ENCODE measurements at places on chromosomes 1 and 21. TPM values are rescaled to one million over a fixed set of nuclear protein-coding genes. Genes with fewer than 3 reads are reported as not detected.

The BARHL2 gene
- not detected for total RNA-seq

DNA sequence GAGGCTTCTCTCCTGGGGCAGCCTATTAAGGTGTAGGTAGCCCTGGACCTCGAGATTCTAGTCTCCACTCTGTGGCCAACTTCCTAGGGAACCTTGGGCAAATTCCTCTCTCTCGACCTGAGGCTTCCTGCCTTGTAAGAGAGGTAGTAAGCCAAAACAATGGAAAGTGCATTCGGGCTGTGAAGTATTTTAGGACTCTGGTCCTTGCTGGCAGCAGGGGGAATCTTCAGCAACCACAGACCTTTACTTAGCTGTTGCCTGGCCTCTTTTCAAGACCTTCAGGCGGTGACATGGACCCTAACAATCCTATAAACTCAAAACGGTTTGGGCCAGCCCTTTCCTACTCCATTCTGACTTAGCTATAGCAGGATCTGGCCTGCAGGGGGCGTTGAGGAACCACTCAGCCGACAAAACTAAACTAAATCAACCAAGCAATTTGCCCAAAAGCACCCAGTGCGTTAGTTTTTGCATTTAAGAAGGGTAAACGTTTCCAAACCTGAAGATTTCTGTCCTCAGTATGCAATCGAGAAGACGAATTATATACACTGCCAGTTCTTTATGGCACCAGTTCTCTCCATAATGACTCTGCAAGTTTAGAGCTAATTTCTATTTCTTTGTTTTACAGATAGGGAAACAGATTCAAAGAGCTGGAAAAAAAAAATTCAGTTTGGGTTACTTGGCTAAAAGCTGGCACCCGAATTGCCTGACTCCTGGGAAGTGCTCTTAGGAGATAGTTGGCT lies 10.9 kb upstream of the SESN2 start:
- H3K27ac ChIP-seq = peak overlapping the region; percentile 88
- no peaks in the 10 kb centered on the region for H3K36me3 ChIP-seq
- H3K27me3 ChIP-seq = no peaks in the 10 kb centered on the region
- H3K4me3 ChIP-seq = no peak overlapping the region

GRCh38 chr1:213737398-213738035 lies 250.3 kb upstream of the PROX1 start:
- H3K4me3 ChIP-seq = no peak overlapping the region
- no peaks in the 10 kb centered on the region for H3K36me3 ChIP-seq
- H3K27me3 ChIP-seq = no peaks in the 10 kb centered on the region
- DNase-seq = no peak

DNA sequence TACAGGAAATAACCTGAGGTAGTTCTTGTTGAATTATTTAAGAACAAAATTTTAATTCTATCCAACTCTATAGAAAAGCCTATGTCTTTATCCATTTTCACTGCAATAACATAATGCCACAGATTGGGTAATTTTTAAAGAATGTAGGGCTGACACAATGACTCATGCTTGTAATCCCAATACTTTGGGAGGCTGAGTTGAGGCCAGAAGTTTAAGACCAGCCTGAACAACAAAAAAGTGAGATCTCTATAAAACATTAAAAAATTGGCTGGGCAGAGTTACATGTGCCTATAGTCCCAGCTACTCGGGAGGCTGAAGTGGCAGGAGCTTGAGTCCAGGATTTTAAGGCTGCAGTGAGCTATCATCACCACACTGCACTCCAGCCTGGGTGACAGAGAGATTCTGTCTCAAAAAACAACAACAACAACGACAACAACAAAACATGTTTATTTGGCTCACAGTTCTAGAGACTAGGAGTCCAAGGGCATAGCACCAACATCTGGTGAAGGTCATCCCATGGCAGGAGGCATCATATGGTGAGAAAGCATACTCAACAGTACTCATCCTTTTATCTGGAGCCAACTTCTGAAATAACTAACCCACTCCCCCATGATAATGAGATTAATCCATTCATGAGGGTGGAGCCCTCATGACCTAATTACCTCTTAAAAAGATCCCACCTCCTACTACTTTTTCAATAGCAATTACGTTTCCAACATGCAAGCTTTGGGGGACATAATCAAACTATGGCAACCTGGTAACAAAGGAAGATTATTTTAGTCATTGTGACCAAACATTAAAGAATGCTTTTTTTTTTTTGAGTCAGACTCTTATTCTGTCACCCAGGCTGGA lies 59.6 kb downstream of the ABL2 start:
- no peak overlapping the region for H3K4me3 ChIP-seq
- H3K27ac ChIP-seq = no peak overlapping the region
- H3K27me3 ChIP-seq = no peaks in the 10 kb centered on the region
- no peak for DNase-seq
- H3K36me3 ChIP-seq = no peaks in the 10 kb centered on the region

DNA sequence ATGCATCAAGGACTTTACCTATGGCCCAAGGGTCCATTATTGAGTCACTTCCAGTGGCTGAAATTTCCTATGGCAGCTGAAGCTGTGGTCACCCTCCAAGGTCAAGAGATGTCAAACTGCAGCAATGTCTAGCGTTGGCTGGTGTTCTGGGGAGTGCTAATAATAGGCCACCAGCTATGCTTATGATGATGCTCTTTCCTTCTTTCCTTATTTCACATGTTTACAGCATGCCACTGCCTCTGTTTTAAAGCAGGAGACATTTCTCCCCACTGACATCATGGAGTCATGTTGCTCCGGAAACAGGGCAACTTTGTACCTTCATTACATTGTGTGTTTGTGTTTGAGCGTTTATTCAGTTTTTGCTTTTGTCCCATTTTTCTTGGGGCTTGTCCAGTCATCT lies 62.6 kb upstream of the CYYR1 start:
- H3K27me3 ChIP-seq = no peaks in the 10 kb centered on the region
- H3K36me3 ChIP-seq = no peaks in the 10 kb centered on the region
- H3K4me1 ChIP-seq = no peaks in the 10 kb centered on the region
- no peak overlapping the region for H3K4me3 ChIP-seq
- no peak overlapping the region for H3K27ac ChIP-seq
- DNase-seq = no peak

DNA sequence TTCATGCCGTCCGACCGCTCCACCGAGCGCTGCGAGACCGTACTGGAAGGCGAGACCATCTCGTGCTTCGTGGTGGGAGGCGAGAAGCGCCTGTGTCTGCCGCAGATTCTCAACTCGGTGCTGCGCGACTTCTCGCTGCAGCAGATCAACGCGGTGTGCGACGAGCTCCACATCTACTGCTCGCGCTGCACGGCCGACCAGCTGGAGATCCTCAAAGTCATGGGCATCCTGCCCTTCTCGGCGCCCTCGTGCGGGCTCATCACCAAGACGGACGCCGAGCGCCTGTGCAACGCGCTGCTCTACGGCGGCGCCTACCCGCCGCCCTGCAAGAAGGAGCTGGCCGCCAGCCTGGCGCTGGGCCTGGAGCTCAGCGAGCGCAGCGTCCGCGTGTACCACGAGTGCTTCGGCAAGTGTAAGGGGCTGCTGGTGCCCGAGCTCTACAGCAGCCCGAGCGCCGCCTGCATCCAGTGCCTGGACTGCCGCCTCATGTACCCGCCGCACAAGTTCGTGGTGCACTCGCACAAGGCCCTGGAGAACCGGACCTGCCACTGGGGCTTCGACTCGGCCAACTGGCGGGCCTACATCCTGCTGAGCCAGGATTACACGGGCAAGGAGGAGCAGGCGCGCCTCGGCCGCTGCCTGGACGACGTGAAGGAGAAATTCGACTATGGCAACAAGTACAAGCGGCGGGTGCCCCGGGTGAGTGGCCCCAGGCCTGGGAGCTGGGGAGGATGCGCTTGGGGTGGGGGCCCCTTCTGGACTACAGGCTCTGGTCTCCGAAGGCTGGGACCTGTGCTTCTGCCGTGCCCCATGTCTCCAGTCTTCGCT lies 1.1 kb downstream of the SKI start:
- H3K36me3 ChIP-seq = no peaks in the 10 kb centered on the region
- H3K27ac ChIP-seq = peak overlapping the region; percentile 86
- peaks cover 50% of the 10 kb centered on the region for H3K4me1 ChIP-seq
- no peaks in the 10 kb centered on the region for H3K27me3 ChIP-seq
- peak; percentile 82 for DNase-seq

- peaks cover 12% of the 10 kb centered on the region for H3K4me1 ChIP-seq
- no peak overlapping the region for H3K27ac ChIP-seq
- H3K4me3 ChIP-seq = no peak overlapping the region
- H3K36me3 ChIP-seq = no peaks in the 10 kb centered on the region
- H3K27me3 ChIP-seq = no peaks in the 10 kb centered on the region
Measured at GRCh38 chr1:112399456-112399855, 3.4 kb downstream of the CTTNBP2NL start.

DNA sequence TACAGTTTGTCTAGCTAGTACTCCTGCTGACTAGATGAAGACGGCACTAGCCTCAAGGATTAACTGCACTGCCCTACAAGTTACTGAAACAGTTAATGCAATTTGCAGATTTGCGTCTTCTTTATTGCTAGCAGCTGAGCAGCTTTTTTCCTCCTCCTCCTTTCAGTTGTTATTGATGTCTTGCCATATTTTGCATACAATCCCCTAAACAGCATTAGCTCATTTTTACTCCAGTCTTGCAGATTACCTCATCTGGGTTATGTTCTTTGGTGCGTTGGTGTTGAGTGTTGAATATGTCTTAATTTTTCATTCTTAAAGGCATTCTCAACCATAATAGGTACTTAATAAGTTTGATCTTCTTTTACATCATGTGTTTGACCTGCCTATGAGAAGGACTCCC lies 363.4 kb upstream of the LYPLAL1 start:
- DNase-seq = no peak
- no peaks in the 10 kb centered on the region for H3K4me1 ChIP-seq
- no peaks in the 10 kb centered on the region for H3K27me3 ChIP-seq
- no peaks in the 10 kb centered on the region for H3K36me3 ChIP-seq
- H3K27ac ChIP-seq = no peak overlapping the region
- no peak overlapping the region for H3K4me3 ChIP-seq

GRCh38 chr1:219875860-219876259 lies 52.5 kb downstream of the SLC30A10 start:
- no peak overlapping the region for H3K4me3 ChIP-seq
- no peaks in the 10 kb centered on the region for H3K36me3 ChIP-seq
- peak; percentile 78 for DNase-seq
- no peaks in the 10 kb centered on the region for H3K27me3 ChIP-seq
- H3K27ac ChIP-seq = no peak overlapping the region
- no peaks in the 10 kb centered on the region for H3K4me1 ChIP-seq

DNA sequence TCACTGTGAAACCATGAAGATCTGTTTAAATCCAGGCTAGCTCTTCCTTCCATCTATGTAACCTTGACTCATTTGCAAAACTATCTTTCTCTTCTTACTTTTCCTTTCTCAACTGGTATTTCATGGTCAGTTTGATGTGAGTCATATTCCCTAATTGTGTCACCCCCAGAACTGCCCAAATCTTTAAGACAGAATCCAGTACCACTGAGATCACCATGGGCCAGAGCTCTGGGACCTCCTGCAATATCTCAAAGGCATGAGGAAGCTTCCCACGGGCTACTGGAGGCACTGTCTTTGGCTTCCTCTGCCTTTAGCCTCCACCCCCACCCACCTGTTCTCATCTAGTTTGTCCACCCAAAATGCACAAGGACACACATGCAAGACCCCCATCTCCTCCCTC lies 274.4 kb upstream of the FMN2 start:
- no peaks in the 10 kb centered on the region for H3K36me3 ChIP-seq
- no peaks in the 10 kb centered on the region for H3K4me1 ChIP-seq
- no peak overlapping the region for H3K27ac ChIP-seq
- no peak for DNase-seq
- H3K27me3 ChIP-seq = no peaks in the 10 kb centered on the region

Data from Peyer's patch (tissue), 4 donors.